Fibroblast of lung (primary cell): ENCODE measurements at places on chromosomes 13 and 19. TPM values are rescaled to one million over a fixed set of nuclear protein-coding genes. Genes with fewer than 3 reads are reported as not detected.

The IL4I1 gene
- 1.2 and 1.5 TPM in 2 replicates for total RNA-seq

The KCNN1 gene
- total RNA-seq = under 0.01 TPM in 2 replicates

The CYP4F8 gene
- total RNA-seq = not detected in 2 replicates

The PSG7 gene
- not detected in 2 replicates for total RNA-seq

The CALR3 gene
- total RNA-seq = not detected in 2 replicates

The ZBTB45 gene
- 4.9 and 5.9 TPM in 2 replicates for total RNA-seq

The EGLN2 gene
- 83.2 and 106 TPM in 2 replicates for total RNA-seq
